Endothelial cell (in vitro differentiated cells): ENCODE measurements at places on chromosomes 3 and 15. TPM values are rescaled to one million over a fixed set of nuclear protein-coding genes. Genes with fewer than 3 reads are reported as not detected.

GRCh38 chr3:157494581-157495281 lies 8.5 kb downstream of the VEPH1 start:
- H3K27ac ChIP-seq = no peak overlapping the region
- H3K36me3 ChIP-seq = no peaks in the 10 kb centered on the region
- H3K27me3 ChIP-seq = peaks cover 2% of the 10 kb centered on the region
- H3K4me1 ChIP-seq = peaks cover 18% of the 10 kb centered on the region
- no peak overlapping the region for H3K4me3 ChIP-seq

DNA sequence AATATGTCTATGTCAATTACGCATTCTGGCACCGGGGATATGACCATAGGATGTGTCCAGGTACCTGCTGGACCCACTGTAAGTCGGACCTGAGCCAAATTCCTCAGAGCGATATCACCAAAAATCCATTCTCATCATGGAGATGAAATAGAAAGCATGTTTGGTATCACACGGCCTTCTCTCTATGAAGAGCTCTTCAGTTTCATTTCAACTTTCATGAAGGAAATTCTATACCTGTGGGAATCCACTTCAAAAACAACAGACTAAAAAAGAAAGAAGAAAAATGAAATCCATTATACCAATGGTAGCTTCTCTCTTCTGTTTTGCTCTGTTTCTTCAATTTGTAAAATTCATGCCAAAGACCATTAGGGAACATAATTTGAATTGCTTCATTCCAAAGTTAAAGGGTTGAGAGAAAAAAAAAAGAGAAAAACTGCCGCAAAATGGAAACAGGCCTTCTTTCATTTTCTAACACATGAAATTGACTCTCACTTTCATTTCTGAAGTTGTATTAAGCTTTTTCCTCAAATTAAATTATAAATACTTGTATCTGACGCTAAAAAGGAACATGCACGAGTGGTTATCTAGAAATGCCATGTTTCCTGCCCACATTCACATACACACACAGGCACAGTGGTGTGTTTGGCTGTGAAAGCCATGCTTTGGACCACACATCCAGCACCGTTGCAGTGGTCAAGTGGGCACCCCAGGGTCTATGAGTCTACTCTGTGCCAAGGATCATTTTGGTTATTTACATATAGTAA lies 46.9 kb upstream of the DIPK2A start:
- peaks cover 4% of the 10 kb centered on the region for H3K27me3 ChIP-seq
- no peaks in the 10 kb centered on the region for H3K4me1 ChIP-seq
- no peaks in the 10 kb centered on the region for H3K36me3 ChIP-seq
- H3K4me3 ChIP-seq = no peak overlapping the region
- DNase-seq = no peak

DNA sequence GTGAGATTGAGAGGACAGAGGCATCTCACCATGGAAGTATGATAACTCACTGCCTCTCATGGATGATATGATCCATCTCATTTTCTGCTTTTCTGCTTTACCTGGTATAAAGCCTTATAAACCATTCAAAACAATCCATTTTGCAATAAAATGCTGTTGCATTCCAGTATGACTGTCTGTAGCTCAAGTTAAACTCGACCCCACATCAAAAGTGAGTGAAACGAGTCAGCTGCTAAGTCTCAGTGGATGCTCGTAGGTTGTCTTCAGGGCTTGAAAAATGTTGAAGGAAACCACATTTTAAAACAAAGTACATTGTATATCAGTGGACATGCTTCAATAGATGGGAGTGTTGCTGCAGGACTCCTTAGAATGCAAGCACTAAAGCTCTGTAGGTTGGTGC lies 839.0 kb downstream of the TUSC7 start:
- H3K4me3 ChIP-seq = no peak overlapping the region
- H3K27ac ChIP-seq = no peak overlapping the region
- H3K4me1 ChIP-seq = peaks cover 14% of the 10 kb centered on the region

DNA sequence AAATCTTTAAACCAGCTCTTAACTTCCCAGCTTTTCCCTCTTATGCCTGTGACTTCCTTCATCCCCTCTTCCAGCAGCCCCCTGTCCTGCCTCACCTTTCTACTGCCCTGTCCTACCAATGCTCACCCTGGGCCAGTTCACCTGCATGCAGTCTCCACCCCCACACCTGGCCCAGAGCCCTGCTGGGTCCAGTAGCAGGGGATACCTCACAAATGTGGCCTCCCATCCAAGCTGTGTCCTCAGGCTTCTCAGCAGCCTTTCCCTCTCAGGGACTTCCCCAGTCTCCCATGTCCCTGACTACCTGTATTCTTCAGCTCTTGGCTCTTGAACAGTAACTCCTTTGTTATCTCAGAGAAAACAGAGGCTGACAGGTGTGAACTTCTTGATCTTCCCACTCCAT lies 503.2 kb downstream of the MFSD1 start:
- no peaks in the 10 kb centered on the region for H3K4me1 ChIP-seq
- no peak overlapping the region for H3K4me3 ChIP-seq
- H3K27me3 ChIP-seq = no peaks in the 10 kb centered on the region
- no peak overlapping the region for H3K27ac ChIP-seq

GRCh38 chr3:1623896-1624295 lies 474.8 kb upstream of the CNTN4 start:
- no peak overlapping the region for H3K27ac ChIP-seq
- H3K4me1 ChIP-seq = no peaks in the 10 kb centered on the region
- H3K36me3 ChIP-seq = no peaks in the 10 kb centered on the region

Gene GDPGP1
- total RNA-seq = 7.7 TPM

Gene OCA2
- not detected for total RNA-seq
